ENCODE measurements at places on chromosomes 4 and X.

- DNase-seq = no peak
These were observed 502 bp downstream of the HNRNPDL start for GRCh38 chr4:82429728-82430192.

DNA sequence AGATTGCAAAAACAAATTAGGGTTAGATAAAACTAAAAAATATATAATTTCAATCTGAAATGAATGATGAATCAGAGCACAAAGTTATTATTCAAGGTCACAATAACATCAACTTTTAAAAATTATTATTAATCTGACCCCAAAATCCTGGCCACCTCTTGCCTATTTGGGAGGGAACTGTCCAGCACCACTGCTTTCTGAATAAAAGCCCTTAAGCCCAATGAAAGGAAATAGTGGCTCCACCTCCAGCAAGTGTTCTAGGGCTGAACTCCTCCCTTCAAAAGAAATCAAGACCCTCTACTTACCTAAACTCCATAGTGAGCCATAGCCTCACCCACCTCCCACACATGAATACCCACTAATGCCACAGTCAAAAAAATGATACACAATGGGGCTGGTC, 208.2 kb downstream of the PARM1 start:
- peak; percentile 35 for DNase-seq

- no peak for DNase-seq
These were observed 90.6 kb downstream of the TSPAN7 start for GRCh38 chrX:38651625-38652601.

GRCh38 chr4:106996490-106996889, 39.6 kb downstream of the DKK2 start:
- no peak for DNase-seq

GRCh38 chrX:103783196-103783595, 6.6 kb downstream of the PLP1 start:
- no peak for DNase-seq
